Lower lobe of right lung (tissue), 2 donors: ENCODE measurements at places on chromosomes 5 and 9. TPM values are rescaled to one million over a fixed set of nuclear protein-coding genes. Genes with fewer than 3 reads are reported as not detected.

- no peak overlapping the region for H3K4me3 ChIP-seq
- DNase-seq: no peak
- H3K27me3 ChIP-seq: no peaks in the 10 kb centered on the region
- H3K4me1 ChIP-seq: no peaks in the 10 kb centered on the region
- H3K27ac ChIP-seq: no peak overlapping the region
- H3K36me3 ChIP-seq: no peaks in the 10 kb centered on the region
Measured at GRCh38 chr5:93054424-93055163, 526.4 kb downstream of the NR2F1-AS1 start.

- H3K36me3 ChIP-seq: peaks cover under 1% of the 10 kb centered on the region
- no peak for DNase-seq
- H3K27me3 ChIP-seq: no peaks in the 10 kb centered on the region
Measured at GRCh38 chr9:113381909-113382411, 5.2 kb upstream of the HDHD3 start.

- H3K27me3 ChIP-seq: no peaks in the 10 kb centered on the region
- H3K27ac ChIP-seq: no peak overlapping the region
- DNase-seq: no peak
- H3K4me1 ChIP-seq: peaks cover 7% of the 10 kb centered on the region
- H3K4me3 ChIP-seq: no peak overlapping the region
Measured at GRCh38 chr5:58255970-58256369, 203.9 kb downstream of the PLK2 start.

- DNase-seq: no peak
- peak overlapping the region; percentile 42 for H3K27ac ChIP-seq
- no peaks in the 10 kb centered on the region for H3K36me3 ChIP-seq
Measured at GRCh38 chr5:143230676-143230996, 172.8 kb downstream of the NR3C1 start.

TAF1L gene
- total RNA-seq: not detected

HTR4 gene
- total RNA-seq: not detected

KIF4B gene
- total RNA-seq: not detected

KIF27 gene
- 10.4 TPM for total RNA-seq

CD72 gene
- total RNA-seq: 4.5 TPM
